ENCODE measurements at places on chromosomes 1 and 21.

DNA sequence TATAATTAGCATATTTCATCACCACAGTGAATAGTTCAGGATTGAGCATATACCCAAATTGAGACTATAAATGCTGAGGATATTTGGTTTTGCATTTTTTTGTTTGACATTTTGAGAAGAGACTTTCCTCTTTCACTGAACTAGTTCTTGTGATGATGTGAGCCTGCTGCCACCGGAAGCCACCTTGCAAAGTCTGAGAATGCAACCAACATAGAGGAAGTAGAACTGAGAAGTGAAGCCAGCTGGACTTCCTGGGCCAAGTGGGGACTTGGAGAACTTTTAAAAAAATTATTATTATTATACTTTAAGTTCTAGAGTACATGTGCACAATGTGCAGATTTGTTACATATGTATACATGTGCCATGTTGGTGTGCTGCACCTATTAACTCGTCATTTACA lies 102.3 kb downstream of the RPE65 start:
- no peak for DNase-seq

DNA sequence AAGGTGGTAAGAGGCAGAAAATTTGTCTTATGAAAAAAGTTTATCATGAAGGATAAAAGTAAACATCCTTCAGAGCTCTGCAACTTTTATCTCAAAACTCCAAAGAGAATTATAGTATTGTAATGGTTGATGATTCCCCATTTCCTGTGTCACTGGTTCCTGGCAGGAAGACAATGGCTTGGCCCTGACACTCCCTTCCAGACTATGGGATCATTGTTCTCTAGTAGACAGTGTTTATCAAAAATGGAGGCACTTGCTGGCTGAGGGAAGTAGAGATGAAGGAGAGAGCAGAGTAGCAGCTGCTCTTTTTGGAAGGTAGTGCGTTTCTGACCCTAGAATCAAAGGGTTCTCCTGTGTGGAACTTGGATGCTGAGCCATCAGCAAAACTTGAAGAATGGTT lies 145.9 kb upstream of the ATP1B1 start:
- DNase-seq: no peak

DNA sequence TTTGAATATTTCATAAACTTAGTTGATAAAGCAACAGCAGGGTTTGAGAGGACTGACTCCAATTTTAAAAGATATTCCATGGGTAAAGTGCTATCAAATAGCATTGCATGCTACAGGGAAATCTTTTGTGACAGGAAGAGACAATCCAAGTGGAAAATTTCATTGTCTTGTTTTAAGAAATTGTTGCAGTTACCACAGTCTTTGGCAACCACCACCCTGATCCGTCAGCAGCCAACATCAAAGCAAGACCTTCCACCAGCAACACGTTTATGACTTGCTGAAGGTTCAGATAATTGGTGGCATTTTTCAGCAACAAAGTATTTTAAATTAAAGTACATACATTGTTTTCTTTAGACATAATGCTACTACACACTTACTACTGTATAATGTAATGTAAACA lies 47.8 kb downstream of the ADGRL4 start:
- DNase-seq: no peak

- peak; percentile 62 for DNase-seq
Measured at GRCh38 chr1:45359882-45360513, 19.8 kb upstream of the MUTYH start.

DNA sequence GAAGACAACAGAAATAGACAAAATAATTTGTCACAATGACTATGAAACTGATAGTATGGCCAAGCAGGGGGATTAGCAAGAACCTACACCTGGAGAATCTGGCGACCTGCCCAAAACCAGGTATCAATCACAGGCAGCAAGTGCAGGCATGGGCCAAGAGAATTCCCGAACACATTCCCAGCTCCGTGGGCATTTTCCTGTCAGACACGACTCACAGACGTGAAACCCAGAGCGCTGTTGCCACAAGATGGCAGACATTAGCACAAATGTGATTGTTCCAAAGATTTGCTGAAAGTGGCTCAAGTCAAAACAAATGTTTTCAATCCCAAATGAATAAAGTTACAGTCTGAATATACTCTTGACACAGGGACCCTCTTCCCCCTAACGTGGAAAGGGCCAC lies 36.8 kb downstream of the HLCS start:
- no peak for DNase-seq

Measured in right lung (tissue), 10 donors.